ENCODE measurements at places on chromosomes 12 and 14.

GRCh38 chr14:92456215-92457015 is 57.2 kb upstream of the RIN3 start:
- DNase-seq, result peak; percentile 61

GRCh38 chr14:31229009-31229408 is 21.4 kb upstream of the HECTD1 start:
- DNase-seq, result no peak

DNA sequence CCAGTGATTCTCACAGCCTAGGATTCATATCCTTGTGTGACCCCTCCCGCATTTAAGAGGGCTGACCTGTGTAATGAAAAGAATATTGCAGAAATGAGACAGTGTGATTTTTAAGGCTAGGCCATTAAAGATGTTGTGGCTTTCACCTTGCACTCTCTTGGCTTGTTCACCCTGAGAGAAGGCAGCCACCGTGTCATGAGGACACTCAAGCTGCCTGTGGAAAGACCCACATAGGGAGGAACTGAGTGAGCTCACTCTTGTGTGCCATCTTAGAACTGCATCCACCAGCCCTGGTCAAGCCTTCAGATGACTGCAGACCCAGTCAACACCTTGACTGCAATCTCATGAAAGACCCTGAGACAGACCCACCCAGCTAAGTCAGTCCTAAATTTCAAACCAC is 46.3 kb upstream of the TMPO start:
- DNase-seq, result no peak

GRCh38 chr12:131052929-131053328 is 99.2 kb downstream of the ADGRD1 start:
- DNase-seq, result no peak

DNA sequence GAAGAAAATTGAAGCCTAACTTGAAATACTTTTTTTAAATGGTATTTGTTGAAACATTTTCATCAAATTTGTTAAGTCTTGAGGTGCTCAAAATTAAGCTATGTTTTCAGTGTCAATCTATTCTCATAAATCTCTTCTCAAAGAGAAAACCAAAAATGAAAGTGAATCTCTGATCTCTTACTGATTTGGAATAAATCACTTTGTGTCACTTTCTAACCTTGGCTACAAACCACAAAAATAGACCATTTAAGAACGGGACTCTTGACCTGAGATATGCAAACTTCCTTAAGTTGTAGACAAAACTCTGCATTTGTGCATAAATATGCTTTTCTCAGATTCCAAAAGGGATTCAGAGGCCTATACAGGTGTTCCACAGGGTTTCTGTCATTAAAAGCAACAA is 192.9 kb downstream of the SEC23A start:
- DNase-seq, result no peak
